ENCODE measurements at places on chromosomes 1 and 21.

DNA sequence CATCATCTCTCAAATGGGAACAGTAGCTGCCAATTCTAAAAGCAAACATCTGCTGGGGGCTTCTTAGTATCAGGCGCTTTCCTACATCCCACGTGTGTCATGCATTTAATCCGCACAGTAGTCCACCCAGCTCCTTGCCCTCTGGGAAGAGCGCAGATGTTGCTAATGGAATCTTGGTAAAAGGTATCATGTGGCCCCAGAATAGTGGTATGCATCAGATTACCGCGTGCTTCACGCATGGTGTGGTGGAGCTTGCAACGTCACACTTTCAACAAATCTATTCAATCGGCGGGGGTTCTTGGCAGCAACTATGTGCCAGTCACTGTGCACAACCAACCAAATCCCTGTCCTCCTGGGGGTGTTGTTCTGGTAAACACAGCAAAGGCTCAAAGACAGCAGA, 141.0 kb downstream of the HIVEP3 start:
- no peak for DNase-seq

DNA sequence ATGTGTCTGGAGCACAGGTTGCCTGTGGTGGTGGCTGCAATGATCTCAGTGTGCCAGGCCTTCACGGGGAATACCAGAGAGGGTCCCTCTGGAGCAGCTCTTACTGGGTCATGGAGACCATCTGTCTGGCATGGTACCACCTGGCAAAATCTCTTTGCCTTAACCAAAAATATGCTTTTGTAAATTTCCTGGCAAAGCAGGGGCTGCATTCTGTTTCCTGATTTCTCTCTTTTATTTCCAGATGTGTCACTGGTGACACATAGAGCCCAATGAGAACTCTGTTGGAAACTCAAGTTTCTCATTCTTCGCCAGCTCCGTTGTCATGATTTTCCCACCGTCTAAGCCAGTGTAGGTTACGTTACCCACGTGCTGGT, 136.5 kb downstream of the FGGY start:
- DNase-seq: peak; percentile 56

GRCh38 chr1:164188497-164188896, 370.5 kb upstream of the PBX1 start:
- no peak for DNase-seq

- no peak for DNase-seq
Measured at GRCh38 chr1:11792106-11792505, 13.7 kb downstream of the MTHFR start.

- DNase-seq: no peak
Measured at GRCh38 chr1:107804134-107804533, 160.8 kb downstream of the VAV3 start.

DNA sequence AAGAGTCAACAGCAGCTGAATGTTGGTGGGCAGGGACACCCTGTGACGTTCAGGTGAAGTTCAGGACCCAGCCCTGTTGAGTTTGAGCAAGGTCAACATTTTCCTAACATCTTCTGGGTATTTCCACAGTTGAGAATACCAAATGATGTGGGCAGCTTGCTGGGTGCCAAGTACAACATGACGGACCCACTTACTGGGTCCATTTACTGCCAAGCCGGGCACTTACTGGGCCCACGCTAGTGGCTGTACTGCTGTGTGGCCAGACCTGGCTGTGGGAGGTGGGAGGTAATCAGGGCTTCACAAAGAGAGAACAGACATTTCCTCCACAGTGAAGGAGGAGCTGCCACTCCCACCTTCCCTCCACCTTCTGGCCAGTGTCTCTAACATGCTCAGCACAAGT, 99.2 kb downstream of the PSMG1 start:
- no peak for DNase-seq

- DNase-seq: no peak
Measured at GRCh38 chr1:216430744-216431143, 7.5 kb upstream of the USH2A start.

GRCh38 chr1:219710529-219711194, 97.8 kb upstream of the ZC3H11B start:
- no peak for DNase-seq

DNA sequence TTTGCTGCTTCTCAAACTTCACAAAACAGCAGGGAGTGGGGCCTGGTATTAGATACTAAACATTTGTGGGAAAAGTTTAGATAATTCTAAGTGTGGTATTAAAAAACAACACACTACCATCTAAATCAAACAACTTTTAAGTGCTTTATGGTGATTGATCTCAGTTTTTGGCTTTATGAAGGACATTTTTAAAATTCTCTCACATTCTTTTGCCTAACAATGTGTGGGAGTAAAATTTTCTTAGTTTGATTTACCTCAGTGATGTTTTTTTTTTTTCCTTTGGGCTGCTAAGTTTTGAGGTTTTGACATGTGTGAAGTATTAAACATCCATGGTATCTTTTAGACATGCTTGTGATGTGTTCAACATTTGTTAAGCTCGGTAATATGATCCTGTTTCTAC, 116.2 kb downstream of the DISP1 start:
- DNase-seq: no peak

GRCh38 chr1:170213596-170213995, 67.8 kb downstream of the NTMT2 start:
- peak; percentile 23 for DNase-seq

- no peak for DNase-seq
Measured at GRCh38 chr1:66652556-66652955, 99.7 kb upstream of the DYNLT5 start.

DNA sequence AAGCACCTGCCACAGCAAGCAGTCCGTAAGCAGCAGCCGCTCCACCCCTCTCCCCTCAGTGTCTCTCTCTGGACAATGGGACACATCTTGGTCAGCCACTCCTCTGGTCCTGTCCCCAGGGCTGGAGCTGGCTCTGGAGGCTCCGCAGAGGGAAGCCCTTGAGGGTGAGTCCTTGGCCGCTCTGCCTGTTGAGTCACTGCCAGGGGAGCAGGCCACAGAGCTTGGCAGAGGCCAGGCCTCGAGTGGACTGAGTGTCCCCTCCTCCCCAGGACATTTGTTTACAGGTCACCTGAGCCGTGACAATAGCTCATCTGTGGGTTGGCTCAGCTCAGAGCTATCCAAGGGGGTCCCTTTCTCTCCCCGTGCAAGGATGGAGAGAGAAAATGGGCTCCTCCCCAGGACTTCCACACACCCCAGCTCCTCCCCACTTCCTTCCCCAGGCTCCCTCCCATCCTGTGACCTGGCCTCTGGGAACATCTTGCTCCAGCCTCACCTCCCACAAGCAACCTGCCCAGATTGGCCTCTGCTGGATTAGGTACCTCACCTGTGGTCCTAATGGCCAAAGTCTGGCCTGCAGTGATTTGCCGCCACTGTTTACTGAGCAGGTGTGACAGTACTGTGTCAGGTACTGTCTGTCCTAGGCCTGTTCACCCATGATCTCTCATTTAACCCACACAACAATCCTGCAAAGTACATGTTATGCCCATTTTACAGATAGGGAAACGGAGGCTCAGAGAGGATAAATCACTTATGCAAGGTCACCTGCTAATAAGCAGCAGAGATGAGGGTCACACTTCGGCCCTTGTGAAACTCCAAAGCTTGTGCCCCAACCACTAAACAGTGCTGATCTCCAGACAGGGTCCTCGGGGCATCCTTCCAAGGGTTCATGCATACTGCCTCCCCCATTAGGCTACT, 4.8 kb downstream of the FAM131C start:
- DNase-seq: peak; percentile 38

DNA sequence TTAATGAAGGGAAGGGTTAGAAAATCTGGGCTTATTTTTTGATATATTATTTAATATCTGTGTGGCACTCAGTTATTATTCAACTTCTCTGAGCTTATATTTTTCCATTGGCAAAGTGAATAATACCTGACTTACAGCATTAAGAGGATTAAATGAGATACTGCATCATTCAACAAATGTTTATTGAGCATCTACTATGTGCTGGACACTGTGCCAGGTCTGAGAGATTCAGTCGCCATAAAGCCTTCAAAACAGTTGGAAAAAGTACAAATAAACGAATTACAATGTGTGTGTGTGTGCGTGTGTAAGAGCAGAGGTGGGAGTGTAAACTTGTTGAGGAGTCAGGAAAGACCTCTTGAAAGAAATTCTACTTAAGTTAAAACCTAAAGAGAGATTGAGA, 87.9 kb upstream of the CD53 start:
- DNase-seq: no peak

DNA sequence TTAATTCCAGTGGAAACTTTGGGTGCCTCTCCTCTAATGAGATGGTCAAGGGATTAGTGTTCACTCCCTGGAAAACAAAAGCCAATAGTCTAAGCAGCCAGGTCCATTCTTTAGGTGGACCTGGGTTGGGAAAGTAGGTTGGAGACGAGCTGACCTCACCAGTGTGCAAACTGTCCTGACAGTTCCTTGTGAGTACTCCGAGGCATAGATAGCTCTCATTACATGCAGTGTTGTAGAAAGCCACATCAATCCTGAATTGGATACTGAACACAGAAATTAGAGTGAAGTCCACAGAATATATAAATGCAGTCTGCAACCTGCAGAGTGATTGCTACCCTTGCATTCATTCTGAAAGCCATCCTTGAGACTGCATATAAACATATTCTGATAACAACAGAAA, 675.1 kb upstream of the CXADR start:
- no peak for DNase-seq

DNA sequence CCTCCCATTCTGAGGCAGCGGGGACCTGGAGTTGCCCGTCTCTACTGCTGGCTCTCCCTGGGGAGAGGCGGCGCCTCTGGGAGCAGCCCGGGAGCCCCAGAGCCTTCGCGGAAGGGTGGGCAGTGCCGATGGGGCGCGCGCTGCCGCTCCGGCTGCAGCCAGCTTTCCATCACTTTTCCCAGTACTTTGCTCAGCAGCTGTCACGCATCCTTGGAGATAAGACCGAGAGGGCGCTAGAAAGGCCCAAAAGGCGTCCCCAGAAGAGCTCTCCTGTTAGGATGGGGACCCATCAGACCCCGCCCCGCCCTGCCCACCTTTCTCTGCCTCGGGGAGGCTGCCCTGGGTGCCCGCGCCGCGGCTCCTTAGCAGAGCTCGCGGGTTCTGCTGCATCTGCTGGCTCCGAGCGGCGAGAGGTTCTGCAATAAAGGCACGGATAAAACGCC, 534 bp downstream of the KCNH1 start:
- DNase-seq: peak; percentile 21

- DNase-seq: no peak
Measured at GRCh38 chr1:115630342-115630741, 11.4 kb upstream of the VANGL1 start.

- peak; percentile 76 for DNase-seq
Measured at GRCh38 chr1:61253059-61253735, 170.8 kb downstream of the NFIA start.

DNA sequence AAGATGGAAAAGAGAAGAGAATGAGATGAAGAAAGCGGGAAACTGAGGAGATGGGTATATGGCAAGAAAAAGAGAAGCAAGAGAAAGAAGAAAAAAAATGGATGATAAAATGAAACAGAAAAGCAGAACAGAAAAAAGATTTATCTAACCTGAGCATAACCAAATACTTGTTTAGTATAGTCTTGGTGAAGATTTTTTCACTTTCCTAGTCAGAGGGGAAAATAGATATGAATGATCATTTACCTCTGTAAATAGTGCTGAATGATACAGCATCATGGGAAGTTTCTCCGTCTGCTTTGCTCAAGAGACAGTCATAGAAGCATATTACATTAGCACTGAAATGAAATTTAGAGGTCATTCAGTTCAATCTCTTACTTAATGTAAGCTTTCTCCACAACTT, 36.1 kb upstream of the PLPPR4 start:
- no peak for DNase-seq

DNA sequence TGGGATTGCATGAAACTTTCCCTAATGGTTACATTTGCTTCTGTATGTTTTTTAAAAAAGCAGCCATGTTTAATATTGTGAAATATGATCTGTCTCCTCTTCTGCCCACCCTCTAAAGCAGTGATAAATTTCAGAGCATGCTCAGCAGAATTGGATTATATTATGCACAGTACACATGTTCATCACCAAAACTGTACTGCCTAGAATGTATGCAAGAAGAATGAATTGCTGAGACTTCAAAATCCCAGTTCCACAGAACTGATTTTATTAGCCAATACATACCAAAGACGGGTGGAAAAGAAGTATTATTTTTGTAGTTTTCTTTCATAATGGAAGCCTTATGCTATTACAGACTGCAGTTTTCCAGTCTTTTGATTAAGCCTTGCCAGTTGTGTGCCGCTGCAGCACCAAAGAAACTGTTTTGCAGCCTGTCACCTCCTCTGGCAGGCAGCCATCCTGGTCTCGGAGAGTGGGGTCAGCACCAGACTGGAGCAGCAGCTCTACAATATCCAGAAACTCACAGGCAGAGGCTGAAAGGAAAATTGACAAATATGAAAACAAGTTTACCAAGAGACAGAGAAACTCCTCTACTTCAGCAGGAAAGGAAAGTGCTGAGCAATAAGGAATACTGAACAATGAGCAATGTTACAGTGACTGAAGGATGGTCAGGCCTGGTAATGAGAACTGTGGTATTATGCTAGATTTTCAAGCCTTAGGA, 58.1 kb downstream of the LHX4 start:
- DNase-seq: no peak

GRCh38 chr1:3181956-3182355, 113.0 kb downstream of the PRDM16 start:
- no peak for DNase-seq

DNA sequence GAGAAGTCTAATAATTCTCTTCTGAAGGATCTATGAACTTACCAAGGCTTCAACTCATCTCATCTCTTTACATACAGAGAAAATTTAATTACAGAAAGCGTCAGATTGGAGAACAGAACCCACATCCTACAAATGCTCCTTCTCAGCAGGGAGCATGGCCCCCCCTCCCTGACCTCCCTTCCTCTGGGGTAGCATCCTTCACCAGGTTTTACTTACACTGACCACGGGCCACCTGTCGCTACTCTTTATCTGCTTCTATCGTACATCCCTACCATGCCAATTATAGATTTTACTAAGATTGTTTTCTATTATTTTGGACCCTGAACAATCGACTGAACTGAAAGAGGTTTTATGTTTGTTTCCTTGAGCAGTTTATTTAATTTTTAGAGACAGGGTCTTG, 25.8 kb downstream of the RIPPLY3 start:
- DNase-seq: no peak

GRCh38 chr1:246579818-246580217, 13.6 kb downstream of the CNST start:
- DNase-seq: no peak

DNA sequence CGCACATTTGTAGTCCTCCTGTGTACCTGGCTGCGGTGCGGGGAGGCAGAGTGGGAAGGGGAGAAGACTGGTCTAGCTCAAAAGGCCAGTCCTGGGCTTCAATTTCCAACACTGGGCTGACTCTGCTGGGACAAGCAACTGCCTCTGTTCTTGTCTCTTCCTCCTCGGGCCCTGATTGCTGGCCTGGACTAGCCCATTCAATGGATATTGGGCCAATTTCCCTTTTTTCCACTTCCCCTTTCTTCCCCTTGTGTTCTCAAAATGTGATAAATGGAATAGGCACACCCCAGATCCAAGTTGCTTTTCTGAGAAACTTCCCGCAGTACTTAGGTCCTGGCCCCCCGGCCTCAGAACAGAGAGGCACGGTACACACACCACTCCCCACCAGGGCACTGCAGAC, 48.2 kb downstream of the SPSB1 start:
- DNase-seq: no peak
